ENCODE measurements at places on chromosomes 7 and 10.

DNA sequence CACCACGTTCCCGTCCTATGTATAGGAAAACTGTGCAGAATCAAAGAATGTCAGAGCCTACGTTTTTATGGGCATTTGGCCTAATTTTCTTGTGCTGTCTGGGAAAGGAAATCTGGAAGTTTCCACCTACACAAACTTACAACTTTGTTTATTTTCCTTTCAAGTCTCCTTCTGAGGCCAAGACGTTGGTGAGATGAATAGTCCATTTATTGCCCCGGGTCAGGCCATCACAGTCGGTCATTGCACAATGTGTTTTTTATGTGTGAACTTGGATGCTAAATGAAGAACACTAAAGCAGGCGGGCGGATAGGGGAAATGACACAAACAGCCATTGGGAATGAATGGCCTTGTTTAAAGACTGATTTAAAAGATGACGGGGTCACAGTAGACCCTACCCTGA, 38.6 kb downstream of the TRIL start:
- no peak for DNase-seq

GRCh38 chr7:94231305-94231704, 163.4 kb upstream of the COL1A2 start:
- no peak for DNase-seq

DNA sequence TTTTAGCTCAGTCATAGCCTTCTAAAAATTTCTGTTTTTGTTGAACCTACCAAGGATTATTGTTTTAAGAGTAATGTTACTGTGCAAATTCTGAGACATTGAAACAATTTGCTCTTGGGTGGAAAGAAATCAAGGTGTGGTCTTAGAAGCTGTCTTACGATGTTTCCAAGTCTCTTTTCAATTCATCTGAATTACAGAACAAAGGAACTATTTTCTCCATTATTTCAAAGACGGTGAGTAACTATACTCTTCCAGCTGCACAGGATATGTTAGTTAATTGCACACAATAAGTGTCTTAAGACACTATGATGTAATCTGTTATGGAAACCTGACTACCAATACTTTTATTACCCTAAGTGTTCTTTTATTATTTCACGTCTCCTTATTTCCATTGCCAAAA, 106.8 kb upstream of the POM121L12 start:
- no peak for DNase-seq

DNA sequence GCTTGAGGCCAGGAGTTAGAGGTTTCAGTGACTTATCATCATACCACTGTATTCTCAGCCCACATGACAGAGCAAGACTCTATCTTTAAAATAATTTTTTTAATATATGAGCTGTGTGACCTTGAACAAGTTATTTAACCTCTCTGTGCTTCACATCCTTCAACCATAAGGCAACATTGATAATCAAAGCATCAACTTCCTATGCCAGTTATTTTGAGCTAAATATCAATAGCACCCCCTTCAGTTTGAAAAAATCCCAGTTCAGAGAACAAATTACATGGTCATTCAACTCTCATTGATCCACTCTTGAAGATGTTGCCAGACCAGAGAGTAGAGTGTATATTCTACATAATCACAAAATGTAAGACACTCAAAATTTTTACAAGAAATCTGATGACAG, 53.0 kb downstream of the ASNS start:
- no peak for DNase-seq

DNA sequence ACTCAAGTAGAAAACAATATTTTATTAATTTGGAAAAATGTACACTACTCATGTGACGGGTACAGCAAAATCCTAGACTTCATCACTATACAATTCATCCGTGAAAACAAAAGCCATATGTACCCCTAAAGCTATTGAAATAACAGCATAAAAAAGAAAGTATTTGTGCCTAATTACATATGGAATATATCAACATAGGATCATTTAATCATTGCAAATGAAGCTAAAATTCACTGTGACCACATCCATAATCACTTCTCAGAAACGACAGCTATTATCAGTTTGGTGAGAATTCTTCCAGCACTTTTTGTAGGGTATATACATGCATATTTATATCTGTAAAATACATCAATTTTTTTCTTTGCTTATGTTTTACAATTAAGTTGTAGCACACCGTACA, 128.0 kb downstream of the ARL4A start:
- no peak for DNase-seq

- no peak for DNase-seq
Observed at GRCh38 chr10:96367470-96367869, 8.7 kb upstream of the OPALIN start.
